IMR-90 (cell line): ENCODE measurements at places on chromosomes 6 and 20. TPM values are rescaled to one million over a fixed set of nuclear protein-coding genes. Genes with fewer than 3 reads are reported as not detected.

DNA sequence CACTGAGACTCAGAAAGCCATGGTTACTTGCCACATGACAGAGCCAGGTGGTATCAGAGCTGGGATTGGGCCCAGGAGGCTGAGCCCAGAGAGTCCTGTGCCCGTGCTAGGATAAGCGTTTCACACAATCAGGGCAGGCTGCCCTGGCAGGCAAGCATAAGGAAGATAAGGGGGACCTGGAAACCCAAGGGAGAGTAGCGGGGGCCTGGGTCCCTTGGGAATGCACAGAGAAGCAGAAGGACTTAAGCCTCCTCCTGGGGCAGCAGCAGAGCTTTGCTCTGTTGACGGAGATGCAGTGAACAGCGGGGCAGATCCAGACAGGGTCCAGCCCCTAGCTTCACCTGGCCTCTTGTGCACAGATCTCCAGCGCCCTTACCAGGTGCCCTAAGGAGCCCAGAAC lies 8.7 kb downstream of the TRIB3 start:
- no peak for DNase-seq

- no peak for DNase-seq
These were observed 7.8 kb downstream of the RIPOR3 start for GRCh38 chr20:50683570-50683969.

The DAAM2 gene
- total RNA-seq: 12.9 and 13.1 TPM in 2 replicates

DNA sequence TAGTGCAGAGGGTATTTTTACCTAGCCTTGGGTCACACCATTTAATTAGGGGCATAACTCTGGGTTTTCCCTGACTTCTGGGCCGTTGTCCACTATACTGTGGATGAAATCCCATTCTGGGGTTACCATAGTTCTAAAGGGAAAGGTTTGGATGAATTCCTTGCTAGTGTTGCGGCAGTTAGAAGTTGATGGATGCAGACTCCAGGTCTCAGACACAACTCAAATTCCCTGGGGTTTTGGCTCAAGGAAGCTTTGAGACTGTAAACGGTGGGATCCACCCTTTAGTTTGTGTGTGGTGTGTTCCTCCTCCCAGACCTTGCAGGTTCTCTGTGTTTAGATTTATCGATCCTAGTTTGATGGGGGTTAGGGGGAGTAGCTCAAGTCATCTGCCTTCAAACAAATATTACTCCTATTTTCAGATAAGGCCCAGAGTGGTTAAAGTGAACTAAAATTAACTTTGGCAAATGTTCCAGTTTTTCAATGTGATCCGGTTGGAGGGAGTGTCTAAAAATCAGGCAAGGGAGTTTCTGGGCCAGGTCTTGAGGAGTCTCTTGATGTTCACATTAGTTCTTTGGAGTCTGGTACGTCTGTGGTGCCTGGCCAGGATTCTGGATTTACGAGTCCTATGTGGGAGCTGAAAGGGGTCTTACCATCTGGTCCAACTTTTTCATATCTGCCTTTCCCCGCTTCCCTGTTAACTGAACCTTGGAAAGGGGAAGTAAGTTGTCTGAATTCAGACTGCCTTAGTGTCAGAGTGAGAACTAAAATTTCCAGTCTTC lies 1.5 kb downstream of the RALY start:
- no peak for DNase-seq

- DNase-seq: no peak
These were observed 600.6 kb downstream of the QKI start for GRCh38 chr6:164015088-164015484.
